ENCODE measurements at places on chromosomes 1 and 21. TPM values are rescaled to one million over a fixed set of nuclear protein-coding genes. Genes with fewer than 3 reads are reported as not detected.

BTBD19 gene
- total RNA-seq = 2.4 TPM

ANXA9 gene
- total RNA-seq = 0.83 TPM

PACC1 gene
- total RNA-seq = 19.0 TPM

IL10RB gene
- total RNA-seq = 21.1 TPM

SELE gene
- total RNA-seq = not detected

ARHGEF10L gene
- total RNA-seq = 4.9 TPM

FMO2 gene
- total RNA-seq = not detected

SPRR2B gene
- not detected for total RNA-seq

AJAP1 gene
- total RNA-seq = under 0.01 TPM

CYP4A22 gene
- total RNA-seq = not detected

KRTAP13-2 gene
- total RNA-seq = not detected

C1orf94 gene
- total RNA-seq = not detected

FOXO6 gene
- total RNA-seq = 0.82 TPM

RGS8 gene
- total RNA-seq = not detected

NR0B2 gene
- not detected for total RNA-seq

TCHH gene
- total RNA-seq = 0.19 TPM

OPRD1 gene
- total RNA-seq = 0.06 TPM

SPRR3 gene
- 0.22 TPM for total RNA-seq

FALEC gene
- 0.39 TPM for total RNA-seq

Measured in A549 treated with CpdA at 1 μM for 4 hours (cell line).